ENCODE measurements at places on chromosomes 4 and X. TPM values are rescaled to one million over a fixed set of nuclear protein-coding genes. Genes with fewer than 3 reads are reported as not detected.

DNA sequence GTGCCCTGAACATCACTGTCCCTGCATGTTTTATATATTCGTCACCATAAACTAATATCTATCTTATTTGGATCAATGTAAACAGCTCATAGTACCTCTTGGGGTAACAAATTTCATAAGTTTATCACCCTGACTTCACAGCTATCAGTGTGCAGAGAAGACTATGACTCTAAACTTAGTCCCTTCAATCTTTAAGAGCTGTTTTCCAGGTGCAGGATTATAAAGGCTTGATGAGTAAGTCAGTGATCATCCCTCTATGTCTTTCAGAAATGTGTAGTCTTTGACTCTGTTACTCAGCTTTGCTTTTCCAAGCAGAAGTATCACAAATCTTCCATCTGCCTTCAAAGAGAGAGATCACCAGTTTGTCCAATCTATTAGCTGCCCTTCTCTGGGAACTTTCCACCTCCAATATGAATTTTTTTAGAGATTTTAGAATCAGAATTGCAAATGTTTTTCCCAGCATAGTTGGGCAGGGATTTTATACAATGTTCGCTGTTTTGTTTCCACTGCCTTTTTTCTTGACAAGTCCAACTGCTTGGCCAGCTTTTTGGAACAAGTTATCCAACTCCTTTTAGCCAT, 45.1 kb upstream of the TSPAN7 start:
- DNase-seq, result no peak

DNA sequence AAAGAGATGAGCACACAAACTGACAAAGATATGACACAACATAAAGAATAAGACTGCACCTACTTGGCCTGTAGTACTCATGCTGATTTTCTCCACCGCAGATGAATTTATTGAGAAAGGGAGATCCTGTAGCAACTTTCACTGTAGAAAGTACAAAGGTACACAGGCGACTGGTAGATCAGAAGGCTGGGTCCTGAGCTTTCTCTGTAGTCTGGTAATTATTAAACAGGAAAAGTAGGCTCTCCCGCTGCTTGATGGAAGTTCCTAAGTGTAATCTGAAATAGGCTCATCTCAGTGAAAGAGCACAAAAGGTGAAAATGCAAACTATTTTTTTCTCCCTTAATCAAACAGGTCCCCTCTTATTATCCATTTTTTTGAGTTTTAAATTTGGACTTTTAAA, at the start of gene ADH6:
TSS of gene ADH6 (minus strand) at position 175 of the 400 bp plus-strand sequence. CDS start at position 81, 94 bp downstream.
- DNase-seq, result no peak

DNA sequence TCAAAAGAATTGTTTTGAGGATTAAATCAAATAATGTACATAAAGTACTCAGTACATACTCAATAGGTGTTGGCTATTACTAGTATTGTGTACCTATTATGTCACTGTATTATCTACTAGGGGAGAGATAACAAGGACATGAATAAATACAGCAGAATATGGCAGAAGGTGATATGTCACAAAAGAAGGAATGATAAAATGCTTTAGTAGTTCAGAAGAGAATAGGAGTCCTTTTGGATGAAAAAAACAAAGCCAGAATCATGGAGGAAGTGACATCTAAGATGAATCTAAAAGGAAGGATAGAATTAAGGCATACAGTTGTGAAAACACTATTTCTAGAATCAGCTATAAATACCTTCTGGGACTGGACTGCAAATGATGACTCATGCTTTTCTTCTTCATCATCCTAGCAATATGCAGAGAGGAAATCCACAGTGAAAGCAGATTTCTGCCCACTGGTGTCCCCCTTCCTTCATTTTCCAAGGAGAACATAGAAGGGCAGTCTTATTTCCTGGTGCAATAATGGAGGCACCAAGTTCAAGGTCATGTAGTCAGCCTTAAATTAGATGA, 98.7 kb downstream of the GLUD2 start:
- DNase-seq, result no peak

GRCh38 chrX:54715621-54716020, 82.4 kb downstream of the ITIH6 start:
- no peak for DNase-seq

- no peak for DNase-seq
These were observed 20.1 kb downstream of the SLITRK4 start for GRCh38 chrX:143615851-143616250.

GRCh38 chr4:119233750-119234149, 21.2 kb downstream of the USP53 start:
- no peak for DNase-seq

- DNase-seq, result no peak
These were observed 180.2 kb downstream of the FAM47B start for GRCh38 chrX:35122756-35123155.

DNA sequence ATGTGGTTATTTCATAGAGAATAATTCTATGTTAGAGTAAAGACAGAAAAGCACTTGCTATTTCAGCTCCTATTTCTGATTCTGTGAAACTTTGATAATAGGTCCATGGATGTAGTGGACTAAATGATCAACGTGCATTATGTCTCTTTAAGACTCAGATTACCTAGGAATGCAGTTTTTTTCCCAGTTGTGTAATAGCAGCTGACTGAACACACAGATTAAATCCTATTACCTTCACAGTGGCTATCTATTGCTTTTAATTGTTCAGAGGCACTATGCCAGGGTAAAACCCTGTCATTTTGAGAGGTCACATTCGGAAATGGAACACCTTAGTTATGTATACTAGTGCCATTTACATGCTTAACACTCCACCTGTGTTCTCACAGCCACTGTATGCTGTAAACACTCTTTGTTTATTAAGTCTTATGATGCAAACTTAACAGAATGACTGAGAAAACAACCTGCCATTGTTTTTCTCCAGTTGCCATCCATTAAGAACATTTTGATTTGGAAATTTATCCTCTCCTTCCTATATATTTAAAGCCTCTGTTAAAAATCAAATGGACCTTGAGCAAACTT, 70.5 kb downstream of the HPGD start:
- DNase-seq, result no peak

DNA sequence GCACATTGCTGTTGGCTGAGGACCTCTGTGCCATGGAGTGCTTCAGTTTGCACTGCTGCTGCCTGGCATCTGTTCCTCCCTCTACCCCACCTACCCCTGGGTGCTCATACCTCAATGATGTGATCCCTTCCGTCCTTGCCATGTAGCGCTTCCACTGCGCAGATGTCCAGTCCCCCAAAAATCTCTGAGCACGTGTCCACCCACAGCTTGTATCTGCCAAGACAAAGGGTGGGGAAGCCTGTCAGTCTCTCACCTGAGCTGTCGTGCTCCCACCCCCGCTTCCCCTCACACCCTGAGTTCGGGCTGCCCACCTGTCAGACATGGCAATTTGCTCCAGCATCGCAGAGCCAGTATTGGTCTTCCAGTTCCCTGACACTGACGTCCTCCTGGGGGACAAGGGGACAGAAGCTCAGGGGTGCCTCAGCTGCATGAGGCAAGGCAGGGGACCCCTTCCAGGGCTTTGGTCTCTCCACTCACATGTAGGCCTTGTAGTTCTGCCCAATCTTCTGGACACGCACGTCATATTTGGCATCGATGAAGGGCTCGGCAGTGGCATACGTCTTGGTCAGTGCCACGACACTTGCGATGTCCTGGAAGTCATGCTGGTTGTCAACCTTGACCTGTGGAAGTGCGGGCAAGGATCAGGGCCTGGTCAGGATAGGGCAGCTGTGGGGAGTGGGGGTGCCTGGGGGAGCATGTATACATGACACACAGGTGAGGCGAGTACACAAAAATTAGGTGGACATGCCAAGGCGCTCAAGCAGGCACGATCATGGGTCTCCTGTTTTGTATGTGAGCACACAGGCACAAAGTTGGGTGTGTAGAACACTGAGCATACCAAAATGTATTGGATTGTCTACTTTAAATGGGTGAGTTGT, 6.0 kb upstream of the TIMP1 start:
- no peak for DNase-seq

GRCh38 chr4:179447308-179447707, 2005.1 kb upstream of the AGA start:
- no peak for DNase-seq

GRCh38 chrX:132689612-132690563, 201.1 kb upstream of the MBNL3 start:
- no peak for DNase-seq

DNA sequence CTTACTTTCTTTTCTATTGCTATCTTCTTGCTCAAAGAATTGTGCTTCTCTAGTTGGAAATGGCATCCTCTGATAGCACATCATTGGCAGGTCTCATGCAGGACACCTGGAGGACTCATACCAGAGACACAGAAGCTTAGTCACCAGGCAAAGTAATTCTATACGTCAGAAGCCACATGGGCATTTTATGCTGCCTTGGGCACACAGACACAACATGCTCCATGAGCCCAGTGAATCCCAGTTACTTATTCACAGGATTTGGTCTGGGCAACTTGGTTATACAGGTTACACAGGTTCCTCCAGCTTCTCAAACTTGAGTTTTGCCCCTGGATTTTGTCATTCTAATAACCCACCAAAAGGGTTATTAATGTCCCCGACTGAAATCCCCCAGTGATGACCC, 7.1 kb downstream of the RASSF6 start:
- DNase-seq, result no peak

- no peak for DNase-seq
These were observed 132.0 kb upstream of the CLNK start for GRCh38 chr4:10816571-10816970.

DNA sequence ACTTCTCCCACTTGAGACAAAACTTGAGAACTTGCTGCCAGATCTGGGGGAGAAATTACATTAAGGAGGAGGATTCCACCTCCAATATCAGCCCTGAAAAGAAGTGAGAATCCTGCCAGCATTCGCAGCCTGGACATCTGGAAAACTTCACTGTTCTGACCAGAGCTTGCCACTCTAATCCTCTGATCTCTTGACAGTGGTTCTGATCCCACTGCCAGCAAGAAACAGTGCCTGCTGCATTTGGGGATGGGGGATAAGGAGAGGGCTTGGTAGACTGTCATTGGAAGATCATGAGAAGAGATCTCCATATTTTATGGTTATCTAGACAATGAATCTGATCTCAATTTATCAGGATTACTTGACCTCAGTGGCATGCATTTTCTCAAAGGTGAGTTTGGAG, 49.8 kb upstream of the TMEM33 start:
- DNase-seq, result no peak

DNA sequence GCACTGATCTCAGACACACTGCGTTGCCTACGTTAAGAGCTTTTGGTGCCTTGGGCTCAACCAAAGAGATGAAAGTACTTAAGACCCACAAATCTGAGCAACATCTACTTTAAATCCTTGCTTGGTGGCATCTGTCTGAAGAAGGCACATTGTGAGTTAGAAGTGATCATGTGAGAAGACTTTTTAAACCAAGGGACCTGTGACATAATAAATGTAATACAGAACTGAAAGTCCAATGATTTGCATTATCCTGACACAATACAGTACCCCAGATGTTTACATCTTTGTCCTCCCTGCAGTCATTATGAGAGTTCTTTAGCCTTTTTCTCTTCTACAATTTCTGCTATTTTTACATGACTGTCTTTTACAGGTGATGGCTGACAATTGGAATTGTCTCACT, 96.7 kb upstream of the FTHL17 start:
- no peak for DNase-seq

- no peak for DNase-seq
These were observed 14.7 kb downstream of the NDP start for GRCh38 chrX:43958529-43958928.

DNA sequence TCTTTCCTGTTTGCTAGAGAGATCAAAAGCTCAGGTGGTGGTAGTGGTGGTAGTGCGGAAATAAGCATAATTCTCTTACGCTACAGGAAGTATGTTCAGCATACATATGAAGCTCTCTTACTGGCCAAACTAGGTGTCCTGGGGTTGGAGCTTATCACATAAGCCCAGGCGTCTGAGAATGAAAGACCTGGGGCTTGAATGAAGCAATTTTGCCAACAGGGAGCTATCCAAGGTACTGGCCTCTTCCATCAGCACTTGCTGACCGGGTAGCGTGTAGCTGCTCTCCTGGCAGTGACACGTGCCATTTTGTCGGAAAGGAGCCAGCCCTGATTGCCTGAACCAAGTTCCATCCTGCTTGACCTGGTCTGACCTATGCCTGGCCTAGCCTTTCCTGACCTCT, 65.9 kb upstream of the HPF1 start:
- DNase-seq, result no peak

DNA sequence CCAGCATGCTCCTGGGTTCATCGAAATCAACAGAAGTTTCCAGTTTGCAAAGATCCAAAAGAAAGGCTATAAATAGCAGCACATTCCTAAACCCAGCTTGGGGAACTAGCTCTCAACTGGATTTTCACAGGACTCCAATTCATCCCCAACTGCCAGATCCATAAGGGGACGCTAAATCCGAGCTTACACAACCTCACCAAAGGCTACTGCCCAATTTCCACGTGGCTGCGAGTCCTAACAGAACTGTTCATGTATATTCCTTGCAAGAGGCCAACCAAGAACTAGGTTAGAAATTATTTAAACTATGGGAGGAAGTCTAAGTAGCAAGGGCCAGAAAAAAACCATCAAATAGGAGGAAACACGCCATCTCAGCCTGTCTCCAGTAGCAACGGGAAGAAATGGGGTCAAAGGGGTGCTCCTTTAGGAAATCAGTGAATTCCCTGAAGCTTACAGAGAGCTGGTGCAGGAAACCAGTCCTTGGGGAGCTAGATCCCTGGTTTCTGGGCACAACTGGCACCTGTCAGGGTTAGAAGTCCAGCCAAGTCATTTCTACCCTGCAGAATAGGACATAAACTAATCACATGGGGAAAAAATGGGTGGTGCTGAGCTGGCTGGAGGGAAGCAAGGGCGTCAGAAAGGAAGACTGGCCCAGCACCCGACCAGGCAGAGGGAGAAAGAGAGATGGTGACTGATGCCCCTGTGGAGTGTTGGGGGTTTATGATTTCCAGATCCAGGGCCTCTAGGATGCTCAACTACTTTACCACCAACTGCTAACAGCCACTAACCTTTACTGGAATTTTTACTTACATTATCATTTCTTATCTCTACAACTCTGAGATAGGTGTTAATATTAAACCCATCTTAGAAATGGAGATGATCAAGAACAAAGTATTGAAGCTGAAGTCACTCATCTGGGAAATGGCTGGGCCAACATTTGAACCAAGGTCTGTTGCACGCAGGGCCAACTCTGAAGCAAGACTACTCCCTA, 20.5 kb downstream of the RELL1 start:
- DNase-seq, result no peak

GRCh38 chr4:100431416-100431815, 86.4 kb downstream of the EMCN start:
- no peak for DNase-seq

Gene SPANXD
- not detected for total RNA-seq

Gene LRRC66
- total RNA-seq, result 1.5 TPM

Gene GPM6B
- total RNA-seq, result 516 TPM

Gene PROM1
- 36.9 TPM for total RNA-seq

Gene NAA11
- total RNA-seq, result not detected

Gene KLF3
- 38.4 TPM for total RNA-seq

Gene WFS1
- 30.4 TPM for total RNA-seq

Gene TKTL1
- total RNA-seq, result not detected

Gene F11
- not detected for total RNA-seq

All from glutamatergic neuron (in vitro differentiated cells).